ENCODE measurements at places on chromosomes 5 and 9.

GRCh38 chr9:121684381-121685145 lies 33.1 kb downstream of the DAB2IP start:
- DNase-seq, result no peak

GRCh38 chr9:5999443-6000101 lies 15.9 kb downstream of the RANBP6 start:
- no peak for DNase-seq

DNA sequence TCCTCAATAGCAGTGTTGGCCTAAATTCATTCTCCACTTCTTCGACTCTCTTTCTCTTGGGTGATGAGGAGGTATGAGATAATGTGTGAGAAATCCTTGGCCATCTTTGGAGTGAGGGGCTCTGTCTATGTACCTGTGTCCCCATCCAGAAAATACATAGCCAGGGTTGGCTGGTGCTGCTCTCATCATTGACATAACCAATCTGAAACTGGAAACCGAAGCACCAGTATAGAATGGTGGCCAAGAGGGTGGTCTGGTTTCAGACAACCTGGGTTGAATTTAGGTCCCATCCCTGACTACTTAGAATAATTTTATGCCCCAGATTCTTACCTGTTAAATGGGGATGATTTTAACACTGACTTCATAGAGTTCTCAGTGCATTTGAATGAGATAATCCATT lies 208.1 kb downstream of the ARHGAP26 start:
- no peak for DNase-seq

DNA sequence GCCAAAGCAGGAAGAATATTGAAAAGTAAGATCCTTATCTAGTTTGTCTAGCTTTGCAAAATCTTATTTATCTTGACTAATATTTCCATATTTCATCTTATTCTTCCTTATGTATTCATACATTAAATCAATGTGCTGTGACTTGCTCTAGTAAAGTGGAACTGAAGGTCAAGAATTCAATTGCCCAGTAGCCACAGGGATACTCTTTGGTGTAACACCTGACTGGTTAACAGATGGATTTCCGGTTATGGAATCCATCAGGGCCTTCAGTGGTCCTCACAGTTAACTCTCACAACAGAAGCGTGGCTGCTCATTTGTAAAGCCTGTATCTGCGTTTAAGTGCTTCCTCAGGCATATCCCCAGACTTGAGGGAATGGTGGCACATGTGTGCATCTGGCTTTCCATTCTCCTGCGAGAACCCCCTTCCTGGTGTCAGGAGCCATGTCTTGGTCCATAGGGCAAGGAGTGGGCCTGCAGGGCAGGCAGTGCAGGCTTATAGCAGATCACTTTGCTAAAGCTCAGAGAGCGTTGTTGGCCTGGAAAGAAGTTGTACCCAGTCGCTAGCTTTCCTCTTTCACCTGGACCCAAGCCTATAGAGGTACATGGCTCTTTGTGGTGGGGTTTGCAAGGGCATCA lies 99.2 kb downstream of the HSPA4 start:
- no peak for DNase-seq

- DNase-seq, result no peak
These were observed 42.8 kb upstream of the GABRP start for GRCh38 chr5:170740551-170741205.

GRCh38 chr5:15827741-15828140 lies 327.8 kb downstream of the FBXL7 start:
- no peak for DNase-seq

GRCh38 chr9:80282766-80283165 lies 711.0 kb downstream of the TLE4 start:
- no peak for DNase-seq

DNA sequence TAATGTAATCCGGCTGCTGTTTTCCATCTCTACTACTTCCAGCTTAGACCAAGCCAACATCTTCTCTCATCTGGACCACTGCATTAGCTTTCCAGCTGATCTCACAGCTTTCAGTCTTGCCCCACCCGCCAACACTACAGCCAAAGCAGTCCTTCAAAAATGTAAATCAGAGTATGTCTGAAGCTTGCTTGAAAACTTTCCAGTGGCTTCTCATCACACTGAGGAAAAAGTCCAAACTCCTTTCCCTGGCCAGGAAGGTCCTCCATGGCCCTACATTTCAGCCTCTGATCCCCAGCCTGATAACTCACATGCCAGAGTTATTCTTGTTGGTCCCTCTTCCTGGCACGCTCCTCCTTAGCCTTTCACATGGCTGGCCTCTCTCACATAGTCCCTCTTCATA lies 38.5 kb downstream of the TTC1 start:
- no peak for DNase-seq

- no peak for DNase-seq
These were observed 122.1 kb upstream of the DAPK1 start for GRCh38 chr9:87375397-87376073.

- peak; percentile 25 for DNase-seq
These were observed 66.7 kb downstream of the PCDH1 start for GRCh38 chr5:141811287-141812155.

GRCh38 chr9:91378695-91379127 lies 17.0 kb upstream of the AUH start:
- DNase-seq, result no peak

GRCh38 chr5:132760601-132761317 lies 13.5 kb downstream of the CCNI2 start:
- DNase-seq, result no peak

DNA sequence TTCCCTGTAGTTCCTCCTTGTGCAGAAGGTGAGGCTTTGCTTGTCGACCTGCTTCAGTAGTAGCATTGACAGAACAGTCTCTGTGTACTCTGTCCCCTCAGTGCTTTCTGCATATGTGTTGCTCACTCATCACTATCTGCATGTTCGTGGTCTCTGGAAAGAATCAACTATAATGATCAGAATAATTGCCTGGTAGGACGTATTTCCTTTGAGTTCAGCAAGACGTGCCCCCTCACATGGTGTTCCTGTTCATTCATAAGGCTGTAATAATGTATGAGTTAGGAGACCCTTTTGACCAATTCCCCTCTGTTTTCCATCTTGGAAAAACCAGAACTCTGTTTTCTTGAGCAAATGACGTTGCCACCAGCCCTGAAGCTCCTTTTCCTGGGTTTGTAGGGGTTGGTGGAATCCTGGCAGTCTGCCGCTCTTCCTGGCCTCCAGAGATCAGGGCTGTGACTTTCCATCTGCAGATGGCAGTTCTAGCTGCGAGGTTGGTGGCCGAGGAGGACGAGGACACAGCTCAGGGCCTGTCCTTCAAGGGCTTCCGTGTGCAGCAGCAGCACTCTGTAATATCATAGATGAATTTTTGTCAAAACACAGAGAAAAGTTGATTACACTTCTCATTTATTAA lies 61.9 kb downstream of the EXOSC2 start:
- DNase-seq, result no peak
